ENCODE measurements at places on chromosomes 4 and X.

GRCh38 chrX:13005661-13006473, 31.0 kb downstream of the TMSB4X start:
- DNase-seq: no peak

GRCh38 chr4:185339941-185340340, 55.8 kb downstream of the LRP2BP start:
- no peak for DNase-seq

- no peak for DNase-seq
Observed at GRCh38 chrX:107673431-107673830, 45.1 kb downstream of the PRPS1 start.

DNA sequence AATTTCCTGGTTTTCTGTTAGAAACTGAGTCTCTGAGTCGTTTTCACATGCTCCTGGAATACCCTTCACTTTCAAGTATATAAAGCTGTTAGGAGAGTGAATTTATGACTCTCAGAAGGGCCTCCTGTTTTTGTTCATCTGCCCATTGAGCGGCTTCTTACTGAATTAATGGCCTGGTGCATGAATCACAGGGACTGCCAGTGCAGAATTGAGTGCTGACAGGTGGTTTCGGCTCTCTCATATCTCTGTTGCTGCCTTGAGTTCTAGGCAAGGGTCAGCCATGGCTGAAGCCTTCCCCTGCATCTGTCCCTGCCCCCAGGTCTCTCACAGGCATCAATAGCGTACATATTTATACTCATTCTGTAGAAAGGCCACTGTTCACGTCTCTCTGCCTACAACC, 22.7 kb upstream of the SEPSECS start:
- no peak for DNase-seq

GRCh38 chr4:110616238-110617074, 6.4 kb downstream of the PITX2 start:
- no peak for DNase-seq

DNA sequence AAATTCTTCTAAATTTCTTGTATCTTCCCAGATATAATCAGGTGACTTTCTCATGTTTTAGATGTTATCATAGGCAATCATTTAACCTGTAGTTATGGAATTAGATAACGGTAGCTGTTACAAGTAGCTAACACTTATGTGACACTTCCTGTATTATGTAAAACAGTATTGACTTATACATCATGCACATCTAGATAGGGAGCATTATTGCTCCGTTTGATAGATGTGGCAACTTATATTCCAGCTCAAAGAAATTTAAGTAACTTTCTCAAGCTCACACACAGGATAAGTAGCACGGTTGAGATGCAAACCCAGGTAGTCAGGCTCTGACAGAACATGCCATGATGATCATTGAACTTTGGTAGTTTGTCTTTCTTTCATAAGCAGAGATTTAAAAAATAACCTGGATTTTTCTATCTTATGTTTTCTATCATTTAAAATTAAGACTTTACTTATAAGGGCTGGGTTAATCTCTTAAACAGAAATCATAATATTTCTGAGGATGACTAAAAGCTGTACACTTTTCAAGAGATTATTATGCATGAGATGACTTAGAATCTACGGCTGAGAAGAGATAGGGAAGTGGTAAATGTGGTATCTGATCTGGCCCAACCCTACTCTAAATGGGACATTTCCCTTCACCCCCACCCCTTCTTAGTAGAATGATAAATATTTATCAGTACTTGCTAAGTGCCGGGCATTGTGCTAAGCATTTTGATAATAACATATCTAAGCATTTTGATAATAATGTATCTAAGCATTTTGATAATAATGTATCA, 69.1 kb upstream of the HPGD start:
- no peak for DNase-seq

GRCh38 chr4:137367620-137368019, 164.7 kb downstream of the PCDH18 start:
- DNase-seq: no peak

GRCh38 chr4:115780835-115781234, 667.4 kb upstream of the NDST4 start:
- DNase-seq: no peak

DNA sequence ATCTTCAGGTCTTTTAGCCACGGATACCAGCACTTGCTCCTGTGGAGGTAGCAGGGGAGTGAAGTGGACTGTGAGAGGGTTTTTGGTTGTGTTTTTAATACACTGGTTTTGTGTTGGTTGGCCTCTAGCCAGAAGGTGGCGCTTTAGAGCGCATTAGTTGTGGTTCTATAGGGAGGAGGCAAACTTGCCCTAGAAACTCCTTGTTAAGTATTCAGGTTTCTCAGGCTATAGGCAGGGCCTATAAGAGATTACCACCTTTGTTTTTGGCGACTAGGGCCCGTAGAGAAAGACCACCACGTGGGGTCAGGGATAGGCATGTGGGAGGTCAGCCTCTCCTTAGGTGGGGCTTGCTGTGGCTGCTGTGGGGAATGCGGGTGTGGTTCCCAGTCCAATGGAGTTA, 221.6 kb upstream of the SPANXN4 start:
- DNase-seq: no peak

GRCh38 chr4:53205970-53206369, 159.9 kb downstream of the SCFD2 start:
- DNase-seq: no peak
